ENCODE measurements at places on chromosomes 1 and 21. TPM values are rescaled to one million over a fixed set of nuclear protein-coding genes. Genes with fewer than 3 reads are reported as not detected.

GNPAT gene
- 60.3 TPM for total RNA-seq

HAO2 gene
- total RNA-seq: not detected

OR10J4 gene
- not detected for total RNA-seq

FNDC10 gene
- 2.6 TPM for total RNA-seq

DNASE2B gene
- not detected for total RNA-seq

PPFIA4 gene
- total RNA-seq: under 0.01 TPM

CCDC24 gene
- 2.5 TPM for total RNA-seq

RPTN gene
- not detected for total RNA-seq

STUM gene
- total RNA-seq: not detected

GPR153 gene
- total RNA-seq: 1.4 TPM

SH2D5 gene
- 0.98 TPM for total RNA-seq

FCRL1 gene
- not detected for total RNA-seq

CFHR1 gene
- total RNA-seq: 0.48 TPM

EDEM3 gene
- total RNA-seq: 39.4 TPM

ATAD3C gene
- total RNA-seq: not detected

CACNA1S gene
- total RNA-seq: not detected

TINAGL1 gene
- 655 TPM for total RNA-seq

AGT gene
- not detected for total RNA-seq

IL12RB2 gene
- not detected for total RNA-seq

C1QTNF12 gene
- total RNA-seq: 0.33 TPM

S100A3 gene
- 0.98 TPM for total RNA-seq

MYOG gene
- not detected for total RNA-seq

SYT6 gene
- total RNA-seq: not detected

IER5 gene
- 22.9 TPM for total RNA-seq

SORT1 gene
- 7.6 TPM for total RNA-seq

ADAR gene
- 133 TPM for total RNA-seq

TTC39A gene
- 2.3 TPM for total RNA-seq

AQP10 gene
- not detected for total RNA-seq

PRDM16 gene
- not detected for total RNA-seq

L1TD1 gene
- not detected for total RNA-seq

PEAR1 gene
- 46.9 TPM for total RNA-seq

S100A2 gene
- total RNA-seq: 0.33 TPM

ESRRG gene
- not detected for total RNA-seq

PGBD5 gene
- not detected for total RNA-seq

CHI3L1 gene
- not detected for total RNA-seq

C8A gene
- total RNA-seq: not detected

SOAT1 gene
- 24.7 TPM for total RNA-seq

MYOC gene
- not detected for total RNA-seq

ETNK2 gene
- 16.8 TPM for total RNA-seq

CA6 gene
- total RNA-seq: not detected

CDC42 gene
- total RNA-seq: 879 TPM

Measured in vein endothelial cell (primary cell).